ENCODE measurements at places on chromosomes 6 and 20.
A peak's percentile ranks its signal among the peaks of the same experiment; 100 is the strongest.

DNA sequence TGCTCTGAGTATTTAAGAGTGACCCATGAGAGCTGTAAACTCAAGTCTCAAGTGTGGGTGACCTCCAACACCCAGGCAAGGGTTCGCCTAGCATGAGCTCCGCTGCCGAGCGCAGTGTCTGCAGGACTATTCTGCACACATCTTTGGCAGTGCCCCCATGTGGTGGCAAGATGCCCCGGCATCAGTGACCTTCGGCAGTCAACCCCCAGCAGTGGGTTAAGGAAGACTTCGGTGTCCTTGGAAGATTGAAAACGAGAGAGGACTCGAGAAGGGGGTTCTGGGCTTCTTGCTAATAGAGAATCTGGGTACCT, 43.1 kb downstream of the RBM38 start:
- DNase-seq = no peak

- no peak for DNase-seq
These were observed 532.6 kb upstream of the JARID2 start for GRCh38 chr6:14713008-14713960.

GRCh38 chr20:4152696-4153235, 137.4 kb upstream of the RNF24 start:
- no peak for DNase-seq

GRCh38 chr6:157322792-157323254, 496 bp downstream of the TMEM242 start:
- DNase-seq = no peak

DNA sequence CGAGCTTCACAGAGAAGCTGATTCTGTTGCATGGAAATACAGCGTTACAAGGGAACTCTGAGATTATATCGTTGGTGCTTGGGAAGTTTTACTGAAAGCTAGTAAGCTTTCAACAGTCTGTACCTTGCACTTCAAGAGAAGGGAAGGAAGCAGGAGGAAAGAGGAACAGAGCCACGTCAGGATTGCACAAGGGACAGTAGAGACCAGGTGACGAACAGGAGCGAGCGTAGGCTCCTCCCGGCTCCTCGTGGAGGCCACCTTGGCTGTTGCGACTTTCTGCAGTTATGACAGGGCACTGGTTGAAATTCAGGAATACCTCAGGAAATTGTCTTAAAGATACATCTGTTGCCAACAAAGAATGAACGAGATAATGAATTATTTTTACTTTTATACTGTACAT, 18.8 kb downstream of the RTF2 start:
- DNase-seq = no peak

DNA sequence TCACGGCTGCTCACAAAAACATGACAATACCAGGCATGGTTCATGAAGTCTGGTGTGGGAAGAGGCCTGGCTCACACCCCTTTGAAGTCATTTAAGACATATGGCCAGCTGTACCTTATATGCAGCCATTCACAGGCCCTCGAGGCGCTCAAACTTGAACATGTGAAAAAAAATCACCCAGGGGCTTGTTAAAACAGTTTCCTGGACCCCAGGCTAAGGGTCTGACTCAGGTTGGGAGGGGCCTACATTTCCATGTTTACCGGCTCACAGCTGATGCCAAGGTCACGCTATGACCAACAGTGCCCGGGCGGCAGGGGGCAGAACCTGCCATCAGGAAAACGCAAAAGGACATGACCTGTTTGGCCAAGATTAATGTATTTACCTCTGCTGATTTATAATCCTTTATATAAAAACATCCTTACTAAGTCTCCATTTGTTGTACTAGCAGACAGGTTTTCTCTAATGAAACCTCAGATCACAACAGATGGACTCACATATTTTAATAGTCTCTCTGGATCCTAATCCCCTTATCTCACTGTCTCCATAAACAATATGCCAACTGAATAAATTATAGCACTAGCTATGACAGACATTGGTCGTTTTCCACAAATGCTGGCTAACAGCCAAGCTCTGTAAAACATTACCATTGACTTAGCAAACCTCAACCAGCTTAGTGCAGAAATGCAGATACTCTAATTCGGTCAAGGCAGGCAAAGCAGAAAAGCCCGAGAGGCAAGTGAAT, 19.9 kb downstream of the EZR start:
- no peak for DNase-seq

- DNase-seq = no peak
These were observed 34.2 kb upstream of the KCNK5 start for GRCh38 chr6:39263303-39264037.

DNA sequence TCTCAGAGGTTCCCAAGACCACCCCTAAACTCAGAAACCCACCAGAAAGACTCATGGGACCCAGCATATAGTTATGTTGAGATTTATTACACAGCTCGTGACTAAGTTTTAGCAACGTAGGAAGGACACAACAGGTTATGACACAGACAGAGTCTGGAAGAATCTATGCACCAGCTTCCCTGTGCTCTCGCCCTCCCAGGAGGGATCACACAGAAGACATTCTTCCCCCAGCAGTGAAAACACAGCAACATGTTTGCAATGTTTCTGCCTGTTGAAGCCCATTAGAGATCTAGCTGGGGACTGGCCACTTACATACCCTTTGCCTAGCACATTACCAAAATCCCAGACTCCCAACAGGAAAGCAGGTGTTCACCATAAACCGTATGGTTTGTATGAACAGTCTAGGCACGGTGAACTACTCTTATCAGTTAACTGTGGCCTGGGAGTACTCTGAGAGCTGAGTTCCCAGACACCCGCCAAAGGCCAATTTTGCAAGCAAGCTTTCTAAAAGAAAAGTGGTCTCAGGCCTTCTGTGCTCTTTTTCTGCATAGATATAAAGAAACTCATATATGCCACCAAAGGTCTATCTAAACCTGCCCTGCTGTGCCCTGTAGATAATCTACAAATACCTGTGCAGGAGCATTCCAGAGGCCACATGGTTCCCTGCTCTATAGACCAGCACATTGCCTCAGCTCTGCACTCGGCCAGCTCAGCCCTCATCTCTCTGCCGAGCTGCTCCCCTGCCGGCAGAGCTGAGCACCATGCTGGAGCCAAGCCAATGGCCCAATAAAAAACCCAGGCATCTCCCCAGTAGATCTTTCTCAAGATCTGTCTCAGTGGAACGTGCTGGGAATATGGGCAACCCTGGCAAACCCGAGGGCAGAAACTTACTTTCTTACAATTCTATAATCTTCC, 69.6 kb upstream of the SMIM28 start:
- DNase-seq = no peak

DNA sequence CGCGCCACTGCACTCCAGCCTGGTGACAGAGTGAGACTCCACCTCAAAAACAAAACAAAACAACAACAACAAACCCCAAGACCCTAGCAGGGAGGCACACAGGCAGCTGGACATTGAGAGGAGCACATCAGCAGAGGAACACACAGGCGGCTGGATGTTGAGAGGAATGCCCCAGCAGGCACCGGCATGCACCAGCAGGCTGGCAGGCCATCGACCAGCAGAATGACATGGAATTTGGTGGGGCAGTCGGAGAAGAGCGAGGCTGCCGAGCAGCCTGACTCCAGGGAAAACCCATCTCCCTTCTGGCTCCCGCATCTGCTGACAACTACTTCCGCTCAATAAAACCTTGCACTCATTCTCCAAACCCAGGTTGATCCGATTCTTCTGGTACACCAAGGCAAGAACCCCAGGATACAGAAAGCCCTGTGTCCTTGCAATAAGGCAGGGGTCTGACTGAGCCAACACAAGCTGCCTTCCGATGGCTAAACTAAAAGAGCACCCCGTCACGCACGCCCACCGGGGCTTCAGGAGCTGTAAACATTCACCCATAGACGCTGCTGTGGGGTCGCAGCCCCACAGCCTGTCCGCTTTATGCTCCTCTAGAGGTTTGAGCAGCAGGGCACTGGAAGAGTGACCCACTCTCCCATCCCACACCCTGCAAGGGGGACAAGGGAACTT, 60.2 kb downstream of the SLC22A23 start:
- no peak for DNase-seq

GRCh38 chr6:35359744-35360348, 17.5 kb downstream of the PPARD start:
- DNase-seq = no peak

DNA sequence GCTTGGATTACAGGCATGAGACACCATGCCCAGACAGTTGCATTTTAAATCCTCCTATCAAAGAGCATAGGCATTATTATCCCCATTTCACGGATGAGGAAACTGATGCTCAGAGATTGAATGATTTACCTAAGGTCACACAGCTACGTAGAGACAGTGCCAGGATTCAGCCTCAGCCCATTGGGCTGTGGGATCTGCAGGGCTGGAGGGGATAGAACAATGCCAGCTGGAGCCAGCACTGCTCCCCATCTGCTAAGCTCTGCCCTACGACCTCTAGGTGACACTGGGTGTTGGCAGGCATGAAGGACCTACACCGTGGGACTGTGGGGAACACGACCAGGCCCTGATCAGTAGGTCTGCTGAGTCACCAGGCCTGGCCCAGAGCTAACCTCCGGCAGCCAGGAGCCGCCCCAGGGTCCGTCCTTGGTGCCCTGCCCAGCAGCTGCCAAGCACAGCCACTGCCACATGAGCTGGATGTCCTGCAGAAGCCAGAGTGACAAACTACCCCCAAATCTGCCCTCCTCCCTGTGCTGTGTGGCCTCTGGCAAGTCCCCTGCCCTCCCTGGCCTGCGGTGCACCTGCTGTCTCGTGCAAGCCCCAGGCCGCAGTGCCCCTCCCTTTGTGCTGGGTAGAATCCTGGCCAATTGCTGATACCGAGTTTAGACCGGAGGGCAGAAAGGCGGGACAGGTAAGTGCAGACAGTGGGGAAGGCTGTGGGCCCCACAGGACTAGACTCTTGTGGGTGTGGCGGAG, 47.6 kb upstream of the PTGIS start:
- no peak for DNase-seq

- no peak for DNase-seq
These were observed 425.8 kb downstream of the CDKAL1 start for GRCh38 chr6:20960067-20960466.

DNA sequence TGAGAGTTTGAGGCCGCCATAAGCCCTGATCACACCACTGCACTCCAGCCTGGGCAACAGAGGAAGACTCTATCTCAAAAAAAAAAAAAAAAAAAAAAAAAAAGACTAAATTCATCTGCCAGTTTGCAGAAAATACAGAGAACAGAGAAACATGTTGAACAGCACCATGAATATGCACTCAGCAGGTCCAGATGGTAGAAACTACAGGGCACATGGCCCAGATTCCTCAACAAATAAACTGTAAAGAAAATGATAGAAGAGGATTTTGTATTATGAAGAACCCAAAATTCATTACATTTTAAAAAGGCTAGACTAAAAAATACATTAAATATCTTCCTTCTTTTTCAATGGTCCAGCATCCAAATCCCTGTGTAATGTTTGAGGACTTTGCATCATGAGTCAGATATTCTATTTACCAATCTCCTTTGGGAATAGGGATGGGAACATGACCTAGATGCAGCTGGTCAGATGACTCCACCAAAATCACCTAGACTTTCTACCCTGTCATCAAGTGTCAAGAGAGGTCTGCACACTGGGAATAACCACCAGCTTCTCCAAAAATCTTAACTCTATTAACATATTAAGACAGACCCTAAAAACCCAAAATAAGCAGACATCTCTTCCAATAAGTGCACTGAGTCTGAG, 189.1 kb upstream of the TCF21 start:
- no peak for DNase-seq

- DNase-seq = no peak
These were observed 25.4 kb downstream of the ZMYND8 start for GRCh38 chr20:47330933-47331708.

GRCh38 chr6:34201455-34202107, 35.1 kb upstream of the HMGA1 start:
- no peak for DNase-seq

GRCh38 chr6:119481976-119482375, 132.4 kb upstream of the MAN1A1 start:
- no peak for DNase-seq

DNA sequence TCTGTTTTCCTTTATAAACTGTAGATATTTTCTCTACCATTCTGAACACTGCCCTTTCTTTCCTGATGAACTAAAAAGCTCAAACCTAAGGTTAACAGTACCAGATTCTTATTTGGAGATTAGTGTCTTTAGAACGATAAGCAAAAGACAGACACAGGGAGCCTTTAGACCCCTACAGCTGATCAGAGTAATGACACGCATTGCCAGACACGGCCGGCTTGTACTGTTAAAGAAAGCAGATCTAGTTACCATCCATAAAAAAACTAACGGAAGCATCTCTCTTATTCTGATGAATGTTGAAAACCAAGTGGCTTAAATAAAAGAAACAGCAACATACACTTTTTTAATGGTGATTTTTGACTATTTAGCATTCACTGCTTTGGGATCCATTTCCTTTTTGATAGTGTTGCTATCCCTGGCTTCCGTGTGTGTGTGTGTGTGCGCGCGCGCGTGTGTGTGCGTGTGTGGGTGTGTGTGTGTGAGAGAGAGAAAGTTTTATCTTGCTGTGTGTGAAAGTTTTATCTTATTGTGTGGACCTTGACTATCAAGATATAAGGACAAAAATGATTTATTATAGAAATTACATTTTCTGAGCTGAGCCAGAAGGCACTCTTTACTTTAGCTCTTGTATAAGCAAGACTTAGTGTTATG, 95.6 kb upstream of the SLC35B3 start:
- no peak for DNase-seq

DNA sequence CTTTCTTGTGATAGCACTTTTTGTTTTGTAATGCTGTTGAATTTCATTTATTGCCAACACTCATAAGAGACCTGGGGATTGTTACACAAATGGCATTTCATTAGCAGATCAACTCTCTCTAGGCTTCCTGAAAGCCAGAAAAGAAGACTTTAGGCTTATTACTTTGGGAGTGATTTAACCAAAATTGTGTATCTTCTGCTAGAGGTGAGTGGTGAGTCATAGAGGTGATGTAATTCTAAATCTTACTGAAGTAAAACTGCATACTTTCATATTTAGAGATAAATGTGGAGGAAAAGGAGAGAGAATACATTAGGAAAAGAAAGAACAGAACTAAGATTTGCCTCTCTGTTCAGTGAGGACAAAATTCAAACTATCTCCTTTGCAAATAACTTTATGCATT, 304.7 kb upstream of the RGS17 start:
- DNase-seq = no peak

DNA sequence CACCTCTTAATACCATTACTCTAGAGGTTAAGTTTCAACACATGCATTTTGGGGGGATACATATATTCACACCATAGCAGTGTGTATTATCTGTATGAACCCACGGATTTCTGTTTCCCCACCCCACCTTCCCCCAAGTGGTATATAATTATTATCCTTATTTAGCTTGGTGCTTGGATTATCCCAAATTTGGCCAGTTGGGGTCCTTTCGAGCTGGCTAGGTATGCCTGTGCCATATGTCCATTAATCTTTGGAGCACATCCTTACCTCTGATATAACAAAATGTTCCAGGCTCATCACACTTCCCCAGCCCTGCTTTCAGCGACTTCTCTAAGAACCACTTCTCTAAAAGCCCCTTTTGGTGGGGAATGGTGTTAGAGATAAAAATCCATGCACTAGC, 118.7 kb upstream of the MLIP start:
- DNase-seq = no peak

GRCh38 chr6:169862892-169863525, 111.6 kb downstream of the ERMARD start:
- DNase-seq = no peak

- DNase-seq = no peak
These were observed 313.0 kb upstream of the DEFB112 start for GRCh38 chr6:50362706-50363105.

GRCh38 chr6:149060300-149060984, 257.1 kb upstream of the TAB2 start:
- DNase-seq = peak; percentile 52
